Fibroblast of skin of abdomen (primary cell): ENCODE measurements at places on chromosomes 11 and 22.
A peak's percentile ranks its signal among the peaks of the same experiment; 100 is the strongest.

- no peak for DNase-seq
Measured at GRCh38 chr11:67608486-67608885, 1.8 kb downstream of the NDUFV1 start.

DNA sequence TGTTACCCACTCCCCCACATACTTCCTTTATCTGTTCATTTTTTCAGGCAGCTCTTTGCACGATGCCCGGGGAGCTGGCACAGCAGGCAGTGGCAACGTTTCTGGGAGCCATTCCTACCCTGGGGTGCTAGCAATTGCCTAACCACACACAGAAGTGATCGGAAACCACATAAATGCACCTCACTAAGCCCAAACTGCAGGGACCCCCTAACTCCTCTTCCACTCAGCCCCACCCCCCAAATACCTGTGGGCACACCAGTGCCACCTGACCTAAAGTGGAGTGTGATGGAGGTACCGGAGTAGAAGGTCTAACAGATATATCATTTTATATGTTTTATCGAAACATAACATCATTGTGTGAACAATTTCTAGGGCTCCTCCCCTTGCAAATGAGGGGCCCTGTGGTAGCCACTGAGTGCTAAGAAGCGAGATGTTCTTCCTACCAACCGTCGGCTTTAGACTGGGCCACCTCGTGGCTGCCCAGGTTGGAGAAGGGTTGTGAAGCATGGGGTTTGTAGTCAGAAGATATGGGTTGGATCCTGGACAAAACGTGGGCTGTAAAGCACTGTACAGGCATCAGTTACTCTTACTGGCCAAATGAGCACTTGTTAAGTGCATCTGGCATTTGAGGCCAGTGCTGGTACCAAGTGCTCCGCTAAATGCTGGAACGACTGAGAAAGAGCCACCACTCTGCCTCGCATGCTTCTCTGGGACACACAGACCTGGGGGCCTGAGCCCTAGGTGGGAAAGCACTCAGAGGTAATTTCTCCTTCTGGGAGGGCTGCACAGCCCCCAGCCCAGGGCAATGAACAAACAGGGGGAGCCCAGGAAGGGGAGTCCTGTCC, 2.8 kb downstream of the MRGPRD start:
- no peak for DNase-seq

DNA sequence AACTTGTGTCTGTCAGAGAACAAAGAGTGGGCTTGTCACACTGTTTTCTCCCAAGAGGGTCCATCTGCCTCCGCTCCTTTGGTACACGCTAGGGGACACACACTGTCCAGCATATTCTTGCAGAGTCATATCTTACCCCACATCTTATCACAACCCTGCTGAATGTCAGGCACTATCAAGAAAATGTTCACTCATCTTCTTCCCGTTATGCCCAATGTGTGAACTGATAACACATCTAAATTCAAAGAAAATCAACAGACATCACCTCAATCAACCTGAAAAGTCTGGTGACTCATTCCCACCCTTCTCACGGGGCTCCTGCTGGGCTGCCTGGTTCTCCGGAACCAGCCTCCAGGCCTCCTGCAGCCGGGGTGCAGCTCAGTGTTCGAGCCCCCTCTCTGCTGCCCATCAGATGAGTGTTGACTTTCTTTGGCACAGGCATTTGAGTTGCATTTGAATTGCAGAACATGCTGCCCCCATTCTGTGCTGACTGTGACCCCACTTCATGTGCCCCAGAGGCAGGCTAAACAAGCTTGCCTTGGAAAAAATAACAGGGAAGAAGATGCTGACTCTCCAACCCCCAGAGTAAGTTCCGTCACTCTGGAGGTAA, 19.4 kb downstream of the GRAP2 start:
- no peak for DNase-seq

DNA sequence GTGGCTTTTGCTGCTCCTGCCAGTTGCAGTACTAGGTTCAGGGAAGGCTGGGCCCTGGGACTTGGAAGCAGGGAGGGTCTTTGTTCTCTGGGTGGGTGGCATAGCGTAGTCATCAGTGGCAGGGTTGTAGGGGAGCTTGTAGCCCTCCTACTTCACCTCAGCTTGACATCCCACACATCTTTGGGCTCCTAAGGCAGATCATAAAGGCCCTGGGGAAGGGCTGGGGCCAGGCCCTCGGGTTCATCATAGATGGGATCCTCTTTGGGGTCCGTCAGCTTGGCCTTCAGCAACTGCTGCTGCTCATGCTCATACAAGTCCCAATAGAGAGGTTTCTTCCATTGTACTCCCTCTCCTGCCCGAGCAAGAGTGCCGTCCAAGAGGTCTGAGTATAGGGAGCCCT, 6.0 kb upstream of the PHOX2A start:
- no peak for DNase-seq

DNA sequence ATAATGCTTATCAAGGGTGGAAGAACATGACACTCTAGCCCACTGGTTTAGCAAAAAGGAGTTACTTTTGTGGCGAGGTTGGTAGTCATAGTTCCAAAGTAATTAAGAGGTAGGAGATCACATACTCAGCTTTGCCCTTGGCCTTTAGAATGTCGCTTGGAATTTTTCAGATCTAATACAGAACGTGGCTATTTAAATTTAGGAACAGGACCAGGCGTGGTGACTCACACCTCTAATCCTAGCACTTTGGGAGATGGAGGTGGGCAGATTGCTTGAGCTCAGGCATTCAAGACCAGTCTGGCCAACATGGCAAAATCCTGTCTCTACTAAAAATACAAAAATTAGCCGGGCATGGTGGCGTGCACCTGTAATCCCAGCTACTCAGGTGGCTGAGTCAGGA, 26.1 kb upstream of the ZNRF3 start:
- no peak for DNase-seq

- DNase-seq: no peak
Measured at GRCh38 chr11:96964661-96965060, 574.8 kb downstream of the JRKL start.

- DNase-seq: no peak
Measured at GRCh38 chr11:82494988-82495432, 238.7 kb downstream of the FAM181B start.

DNA sequence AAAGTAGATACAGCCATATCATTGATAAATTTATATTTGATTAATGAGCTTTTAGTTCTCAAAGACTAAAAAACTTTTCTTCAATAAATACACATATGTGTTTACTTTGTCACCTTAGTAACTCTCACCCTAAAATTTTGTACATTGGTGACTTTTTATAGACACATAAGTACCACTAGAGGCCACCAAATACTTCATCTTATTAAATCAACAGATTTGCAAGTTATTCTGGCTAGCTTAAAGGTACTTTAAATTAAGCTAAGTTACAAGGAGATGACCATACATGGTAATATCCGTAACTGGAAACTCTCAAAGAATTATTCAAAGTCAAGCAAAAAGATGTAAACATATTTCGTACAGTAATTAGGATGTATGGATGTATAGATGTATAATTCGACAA, 112.2 kb downstream of the SBF2 start:
- peak; percentile 56 for DNase-seq

DNA sequence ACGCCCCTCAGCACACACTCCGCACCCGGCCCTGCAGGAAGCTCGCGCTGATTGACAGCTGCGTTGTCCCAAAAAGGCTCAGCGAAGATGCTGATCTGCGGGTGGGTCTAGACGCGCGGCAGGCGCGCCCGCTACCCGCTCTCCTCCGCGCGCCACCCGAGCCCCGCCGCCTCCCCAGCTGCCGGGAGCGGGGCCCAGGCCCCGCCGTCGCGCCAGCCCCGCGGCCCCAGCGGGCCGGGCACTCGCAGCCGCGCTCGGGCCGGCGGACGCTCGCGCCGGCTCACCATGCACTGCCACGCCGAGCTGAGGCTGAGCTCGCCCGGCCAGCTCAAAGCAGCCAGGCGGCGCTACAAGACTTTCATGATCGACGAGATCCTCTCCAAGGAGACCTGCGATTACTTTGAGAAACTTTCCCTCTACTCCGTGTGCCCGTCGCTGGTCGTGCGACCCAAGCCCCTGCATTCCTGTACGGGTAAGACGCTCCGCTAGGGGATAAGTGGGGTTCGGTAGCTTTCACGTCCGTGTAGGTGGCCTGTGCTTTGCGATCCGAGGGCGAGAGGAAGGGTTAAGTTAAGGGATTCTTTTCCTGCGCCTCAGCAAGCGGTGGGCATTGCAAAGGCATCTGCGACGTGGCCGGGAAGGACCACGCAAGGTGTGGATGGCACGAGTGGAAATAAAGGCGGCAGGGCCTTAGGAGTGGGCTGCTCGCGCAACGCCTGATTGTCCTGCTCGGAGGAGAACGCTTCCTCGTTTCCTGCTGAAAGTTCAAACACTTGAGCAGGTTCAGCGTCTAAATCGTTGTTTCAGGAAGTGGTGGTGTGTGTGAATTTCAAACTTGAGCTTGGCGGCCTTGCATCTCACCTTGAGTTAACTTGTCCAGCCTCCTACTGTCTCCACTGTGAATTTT, at the start of gene BARX2:
Gene BARX2, plus strand, starts transcription at position 98 of the 907 bp plus-strand sequence. Its CDS starts 188 bp downstream, at position 286.
- DNase-seq: peak; percentile 54

GRCh38 chr11:77497368-77497767, 23.5 kb upstream of the PAK1 start:
- DNase-seq: peak; percentile 9

DNA sequence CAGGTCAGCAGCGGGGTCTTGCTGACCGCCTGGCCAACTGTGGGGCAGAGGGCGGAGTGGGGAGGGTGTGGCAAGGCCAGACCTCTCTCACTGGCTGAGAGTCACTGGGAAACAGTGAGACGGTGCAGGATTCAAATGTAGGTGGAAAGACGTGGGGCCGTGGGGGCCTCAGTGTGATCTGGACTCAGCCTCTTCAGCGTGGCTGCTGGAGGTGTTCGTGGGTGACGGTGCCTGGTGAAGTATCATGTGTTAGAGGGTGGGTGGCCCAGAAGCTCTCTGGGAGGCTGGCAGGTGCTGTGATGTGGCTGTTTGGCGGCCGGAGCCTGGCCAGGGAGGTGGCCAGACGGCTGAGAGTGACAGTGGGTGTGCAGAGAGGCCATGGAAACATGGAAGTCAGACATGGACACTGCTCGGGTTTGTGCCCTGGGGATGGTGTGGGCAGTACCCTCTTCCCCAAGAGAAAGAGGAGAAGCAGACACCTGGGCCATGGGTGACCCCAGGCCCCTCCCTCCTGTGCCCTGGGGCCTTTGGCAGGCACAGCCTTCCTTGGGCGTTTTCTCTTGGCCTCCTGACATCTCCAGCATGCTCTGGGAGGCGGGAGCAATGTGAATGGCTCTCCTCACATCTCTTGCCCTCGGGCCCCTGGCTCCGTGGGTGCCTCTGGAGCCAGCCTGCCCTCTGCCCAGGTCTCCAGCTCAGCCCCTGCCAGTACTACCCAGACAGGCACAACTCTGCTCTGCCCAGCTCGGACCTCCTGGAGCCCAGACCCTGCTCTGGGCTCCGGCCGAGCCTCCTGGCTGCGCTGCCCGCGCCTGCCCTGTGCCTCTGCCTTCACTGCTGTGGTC, 10.1 kb upstream of the ACR start:
- DNase-seq: no peak

DNA sequence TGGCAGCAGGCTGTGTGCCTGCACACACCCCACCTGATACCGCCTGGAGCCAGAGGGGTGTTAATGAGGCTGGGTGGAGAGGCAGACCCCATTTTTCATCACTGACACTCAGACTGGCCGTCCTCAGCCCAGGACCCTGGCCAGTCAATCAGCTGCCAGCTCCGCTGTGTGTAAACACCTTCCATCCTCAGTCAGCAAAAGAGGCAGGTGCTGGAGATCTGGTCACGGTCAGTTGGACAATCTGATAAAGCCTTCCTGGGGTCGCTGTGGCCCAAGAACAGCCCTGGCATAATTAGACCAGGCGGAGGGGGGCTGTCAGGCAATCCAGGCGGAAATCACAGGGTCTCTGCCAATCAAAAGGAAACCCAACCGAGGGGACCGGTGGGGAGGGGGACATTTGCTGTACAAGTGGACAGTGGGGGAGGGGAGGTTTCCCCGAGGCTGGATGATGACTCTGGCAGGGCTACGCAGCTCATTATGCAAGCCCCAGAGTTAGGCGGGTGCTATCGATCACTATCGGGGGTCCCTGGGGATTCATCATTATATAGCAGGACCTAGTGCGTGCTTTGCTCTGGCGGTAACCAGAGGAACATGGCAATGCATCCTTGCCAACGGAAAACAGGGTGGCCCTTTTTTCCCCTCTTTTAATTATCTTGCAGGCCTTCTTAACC, 72.9 kb downstream of the ABTB2 start:
- no peak for DNase-seq

DNA sequence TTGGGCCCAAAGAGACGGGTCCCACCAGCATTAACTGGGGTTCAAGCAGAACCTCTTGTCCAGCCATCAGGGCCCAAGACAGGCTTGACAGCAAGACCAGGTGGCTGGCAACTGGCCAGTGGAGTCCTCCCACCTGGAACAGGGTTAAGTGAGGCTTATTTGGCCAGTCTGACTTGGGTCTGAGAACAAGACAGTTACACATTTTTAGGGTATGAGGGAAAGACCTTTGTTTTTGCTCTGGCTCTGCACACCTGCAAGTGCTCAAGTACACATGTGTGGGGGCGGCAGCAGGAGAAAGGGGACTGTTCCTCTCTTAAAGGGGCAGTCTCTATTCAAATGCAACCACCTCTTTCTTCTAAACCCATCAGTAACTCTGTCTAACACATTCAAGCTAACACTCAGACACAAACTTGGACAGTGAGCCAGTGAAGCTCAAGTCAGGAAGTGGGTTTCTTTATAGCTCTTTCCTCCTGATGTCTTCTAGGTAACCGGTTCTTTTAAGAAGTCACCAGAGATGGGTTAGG, 116.2 kb downstream of the ETS1 start:
- no peak for DNase-seq

DNA sequence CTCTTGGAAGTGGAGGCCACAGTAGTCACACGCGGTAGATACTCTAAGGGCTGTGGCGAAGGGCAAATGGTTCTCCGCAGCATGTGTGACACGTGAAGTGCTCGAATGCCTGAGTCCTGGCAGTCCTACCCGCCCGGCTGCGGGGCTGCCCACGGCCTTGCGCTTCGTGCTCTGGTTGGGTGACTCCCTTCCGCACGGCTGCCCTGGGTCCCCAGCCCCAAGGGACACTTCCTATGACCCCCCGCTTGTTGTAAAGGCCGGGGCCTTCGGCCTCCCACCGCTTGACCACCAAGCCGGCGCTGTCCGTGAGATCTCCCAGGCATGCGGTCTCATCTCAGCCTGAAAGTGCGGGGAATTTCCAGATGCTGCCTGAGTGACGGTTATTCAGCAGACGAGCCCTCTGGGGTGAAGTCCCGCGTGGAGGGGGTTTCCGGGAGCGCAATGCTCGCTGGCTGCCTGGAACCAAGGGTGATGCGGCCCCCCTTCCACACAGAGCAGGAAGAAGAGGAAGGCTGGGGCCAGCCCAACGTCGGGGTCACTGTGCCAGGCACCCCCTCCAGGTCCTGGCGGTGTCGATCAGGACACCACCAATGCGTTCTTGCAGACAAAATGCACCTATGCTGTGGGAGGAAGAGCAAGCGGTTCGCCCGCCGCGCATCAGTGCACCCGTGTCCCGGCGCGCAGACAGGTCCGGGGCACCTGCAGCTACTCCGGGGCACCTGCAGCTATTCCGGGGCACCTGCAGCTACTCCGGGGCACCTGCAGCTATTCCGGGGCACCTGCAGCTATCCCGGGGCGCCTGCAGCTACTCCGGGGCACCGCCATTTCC, 171.2 kb downstream of the OPCML start:
- no peak for DNase-seq
